ENCODE measurements at places on chromosomes 2 and 18.

- DNase-seq: no peak
These were observed 67.3 kb downstream of the SH3RF3 start for GRCh38 chr2:109196081-109196875.

DNA sequence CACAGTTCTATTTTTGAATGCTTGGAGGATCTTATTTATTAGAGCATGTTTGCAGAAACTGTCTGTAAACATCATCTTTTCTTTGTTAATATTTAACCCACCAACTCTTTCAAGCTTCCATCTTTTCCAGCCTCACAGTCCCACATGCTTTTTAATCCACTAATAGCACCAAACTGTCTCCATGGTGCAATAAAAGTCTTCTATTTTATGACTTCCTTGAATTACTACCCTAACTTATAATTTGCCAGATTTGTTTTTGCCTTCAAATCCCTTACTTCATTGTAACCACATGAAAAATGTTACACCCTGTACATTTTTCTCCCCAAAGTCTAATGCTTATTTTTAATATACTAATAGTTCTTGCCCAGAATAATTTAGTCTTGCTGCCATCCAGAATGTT lies 792.6 kb downstream of the PLCL1 start:
- DNase-seq: no peak

GRCh38 chr2:64609942-64610281 lies 43.8 kb downstream of the SERTAD2 start:
- no peak for DNase-seq

DNA sequence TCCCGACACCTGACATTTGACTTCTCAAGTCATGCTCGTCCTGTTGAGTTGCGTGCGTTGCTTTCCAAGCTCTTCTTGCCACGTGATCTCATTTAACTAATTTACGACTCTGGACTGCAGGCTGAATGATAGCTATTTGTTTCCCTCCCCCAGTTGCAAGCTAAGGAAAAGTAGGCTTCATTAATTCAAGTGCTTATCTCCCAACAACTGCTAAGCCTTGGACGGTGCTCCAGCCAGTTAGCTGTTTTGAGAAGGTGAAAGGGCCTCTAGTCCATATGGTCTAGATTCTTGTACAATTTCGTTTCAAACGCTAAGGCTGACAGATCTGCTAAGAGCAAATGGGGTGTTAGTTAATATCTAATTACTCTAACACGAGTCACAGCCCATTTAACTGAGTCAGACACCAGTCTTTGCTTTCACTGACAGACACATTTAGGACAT lies 21.1 kb downstream of the GPR45 start:
- no peak for DNase-seq

DNA sequence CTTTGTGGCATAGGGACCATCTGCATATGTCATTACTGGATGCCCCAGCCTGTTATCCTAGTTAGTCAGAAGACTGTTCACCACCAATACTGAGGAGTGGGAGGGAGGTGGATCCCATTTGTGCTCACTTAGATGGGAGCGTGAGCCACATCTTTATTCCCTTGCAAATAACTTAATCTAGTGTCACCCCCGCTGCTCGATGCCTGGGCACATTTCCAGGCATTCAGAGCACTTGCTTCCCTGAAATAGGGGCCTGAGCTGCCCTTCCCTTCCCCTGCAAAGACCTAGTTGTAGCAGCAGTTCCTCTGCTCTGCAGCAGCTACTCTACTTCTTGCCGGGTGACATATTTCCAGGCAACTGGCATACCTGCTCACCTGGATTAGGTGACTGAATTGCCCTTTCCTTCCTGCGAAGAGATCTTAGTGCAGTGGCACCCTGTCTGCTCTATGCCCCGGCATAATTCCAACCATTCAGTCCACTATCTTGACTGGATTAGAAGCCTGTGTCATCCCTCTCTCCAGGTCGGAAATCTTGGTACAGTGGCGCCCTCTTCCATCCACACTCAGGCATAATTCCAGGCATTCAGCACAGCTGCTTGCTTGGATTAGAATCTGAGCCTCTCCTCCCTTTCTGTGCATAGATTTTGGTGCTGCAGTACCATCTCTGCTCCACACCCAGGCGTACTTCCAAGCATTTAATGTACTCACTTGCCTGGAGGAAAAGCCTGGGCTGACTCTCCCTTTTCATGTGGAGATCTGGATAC lies 1389.1 kb upstream of the TMEFF2 start:
- no peak for DNase-seq
